NCI-H2029 treated with DMSO at 0.1 percent for 48 hours (cell line): ENCODE measurements at places on chromosomes 12 and 14.

GRCh38 chr14:52901357-52901980 is 49.4 kb downstream of the FERMT2 start:
- DNase-seq, result no peak

GRCh38 chr14:38991299-38991698 is 111.7 kb downstream of the SEC23A start:
- DNase-seq, result no peak

DNA sequence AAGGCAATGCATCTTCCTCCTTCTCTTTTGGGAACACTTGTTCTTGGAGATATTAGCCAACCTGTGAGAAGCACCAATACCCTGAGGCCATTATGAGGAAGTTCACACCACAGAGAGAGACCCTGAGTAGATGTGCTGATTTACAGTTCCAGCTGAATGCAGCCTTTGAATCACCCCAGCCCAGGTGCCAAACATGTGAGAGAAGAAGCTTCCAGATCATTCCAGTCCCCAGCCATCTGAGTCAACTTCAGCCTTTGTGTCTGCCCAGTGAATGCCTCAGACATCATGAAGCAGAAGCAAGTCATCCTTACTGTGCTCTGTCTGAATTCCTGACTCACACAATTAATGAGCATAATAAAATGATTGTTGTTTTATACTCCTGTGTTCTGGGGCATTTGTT is 25.1 kb downstream of the C12orf42 start:
- DNase-seq, result no peak

DNA sequence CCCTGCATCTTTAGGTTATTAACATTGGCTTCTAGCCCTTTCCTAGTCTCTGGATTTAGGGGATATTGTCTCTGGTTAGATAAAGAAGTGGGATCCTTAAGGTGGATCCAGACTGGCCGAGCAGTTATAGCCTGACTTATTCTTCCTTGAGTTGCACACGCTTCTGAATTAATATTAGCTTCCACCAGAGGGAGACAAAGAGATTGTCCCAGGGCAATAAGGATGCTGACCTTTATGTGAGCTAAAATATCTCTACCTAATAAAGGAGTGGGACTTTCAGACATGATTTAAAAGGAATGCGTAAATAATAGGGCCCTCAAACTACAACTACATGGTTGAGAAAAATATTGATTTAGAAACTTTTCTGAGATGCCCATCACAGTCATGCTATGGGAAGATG is 139.7 kb downstream of the SLCO1B3 start:
- peak; percentile 26 for DNase-seq
